ENCODE measurements at places on chromosomes 12 and 14.

DNA sequence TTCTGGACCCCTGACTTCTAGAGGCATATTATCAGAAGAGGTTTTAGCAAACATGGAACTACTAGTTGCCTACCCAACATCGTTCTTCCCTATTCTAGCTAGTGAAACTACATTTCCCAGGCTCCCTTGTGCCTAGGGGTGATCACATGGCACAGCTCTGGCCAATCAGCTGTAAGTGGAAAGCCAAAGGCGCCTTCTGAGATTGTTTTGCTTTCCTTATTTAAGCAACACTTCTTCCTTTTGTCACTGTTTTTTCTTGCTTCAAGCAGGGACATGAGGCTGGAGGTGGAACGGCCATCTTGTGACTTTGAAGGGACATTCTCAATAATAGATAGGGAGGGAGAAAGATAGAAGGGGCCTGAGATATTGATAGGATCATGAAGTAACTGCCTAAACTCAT is 136.7 kb downstream of the ZNF664 start:
- no peak for DNase-seq

GRCh38 chr14:59632381-59632780 is 55.8 kb upstream of the CCDC175 start:
- no peak for DNase-seq

GRCh38 chr14:69773571-69774276 is 6.8 kb downstream of the SRSF5 start:
- DNase-seq, result no peak

GRCh38 chr12:22860926-22861325 is 236.0 kb downstream of the ETNK1 start:
- DNase-seq, result no peak

DNA sequence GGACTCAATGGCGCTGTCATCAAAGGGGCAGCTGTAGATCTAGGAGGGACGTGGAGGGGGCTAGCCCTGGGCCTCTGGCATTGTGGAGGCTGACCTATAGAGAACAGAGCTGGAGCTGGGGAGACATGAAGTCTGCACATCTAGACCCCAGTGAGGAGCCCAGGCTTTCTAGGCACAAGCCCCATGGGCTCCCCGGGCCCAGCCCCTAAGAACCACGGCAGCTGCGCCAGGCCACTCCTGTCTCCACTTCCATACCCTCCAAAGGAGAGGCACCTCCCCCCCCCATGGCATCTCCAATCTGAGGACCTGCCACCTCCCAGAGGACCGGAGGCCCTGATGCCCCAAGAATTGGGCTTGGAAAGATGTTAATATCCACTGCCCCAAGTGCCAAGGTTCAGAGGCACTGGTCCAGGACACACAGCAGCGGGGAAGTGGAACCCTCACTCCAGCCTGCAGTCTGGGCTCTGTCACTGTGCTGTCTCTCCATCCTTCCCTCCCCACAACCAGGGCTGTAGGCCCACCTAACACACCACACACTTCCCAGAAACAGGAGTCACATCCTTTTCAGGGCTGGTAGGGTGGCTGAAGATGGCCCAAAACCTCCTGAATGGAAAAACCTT is 4.5 kb downstream of the ANKRD9 start:
- no peak for DNase-seq

GRCh38 chr12:39619316-39619659 is 315 bp downstream of the ABCD2 start:
- DNase-seq, result peak; percentile 80

- DNase-seq, result no peak
These were observed 11.8 kb downstream of the TAMALIN start for GRCh38 chr12:52018433-52019112.

GRCh38 chr12:115074617-115075016 is 390.6 kb upstream of the TBX3 start:
- no peak for DNase-seq

DNA sequence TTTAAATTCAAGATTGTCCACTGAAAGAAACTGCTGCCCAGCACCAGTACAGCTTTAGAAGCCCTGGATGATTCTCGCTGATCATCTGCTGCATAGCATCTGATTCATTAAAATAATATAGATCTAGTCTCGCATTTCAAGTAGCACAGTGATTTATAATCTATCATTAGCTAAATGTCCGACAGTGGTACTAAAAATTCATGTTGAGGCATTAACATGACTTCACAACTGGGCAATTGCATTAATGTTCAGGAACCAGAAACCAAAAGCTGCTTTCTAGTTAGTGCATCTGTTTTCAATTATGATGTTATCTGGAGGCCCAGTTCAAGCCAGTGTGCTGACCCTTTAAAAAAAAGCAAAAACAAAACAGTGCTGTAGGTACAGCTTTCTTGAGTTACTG is 1987.2 kb upstream of the SEL1L start:
- no peak for DNase-seq

DNA sequence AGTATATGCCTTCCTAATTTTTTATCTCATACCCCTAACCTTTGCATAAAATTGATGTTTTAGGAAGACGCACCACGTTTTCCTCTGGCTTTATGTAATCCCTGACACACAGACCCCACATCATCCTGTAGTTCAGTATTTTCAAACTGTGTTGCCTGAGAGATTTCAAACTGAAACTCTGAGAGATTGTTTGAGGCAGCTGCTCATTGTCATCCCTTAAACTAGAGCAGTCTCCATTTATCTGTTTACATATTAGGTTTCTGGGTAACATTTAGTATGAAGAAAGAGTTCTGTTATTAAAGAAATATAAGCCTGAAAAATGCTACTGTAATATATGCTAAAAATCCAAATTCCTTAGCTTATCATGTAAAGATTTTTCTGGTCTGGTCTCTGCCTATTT is 24.3 kb downstream of the MNAT1 start:
- DNase-seq, result no peak

DNA sequence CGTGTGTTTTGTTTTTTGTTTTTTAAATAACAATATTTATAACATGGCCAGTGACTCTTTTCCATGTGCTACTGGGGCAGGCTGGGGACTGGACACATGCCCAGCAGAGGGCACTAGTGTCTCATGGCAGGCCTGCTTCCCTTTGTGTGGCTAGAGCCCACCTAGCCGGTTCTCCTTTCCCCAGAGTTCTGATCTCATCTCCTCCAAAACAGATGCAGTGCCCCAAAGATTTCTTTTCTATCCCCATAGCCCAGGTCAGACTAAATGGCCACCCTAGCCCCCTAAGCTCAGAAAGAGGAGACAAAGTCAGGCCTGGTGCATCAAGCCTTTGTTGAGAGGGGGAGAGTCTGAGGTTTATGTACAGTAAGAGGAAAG is 21.2 kb downstream of the PRPF40B start:
- no peak for DNase-seq
